RWPE1 (cell line): ENCODE measurements at places on chromosomes 13 and 19.

GRCh38 chr13:94256721-94257120 is 222.8 kb downstream of the DCT start:
- no peak for DNase-seq

- DNase-seq: no peak
Measured at GRCh38 chr19:32363632-32364031, 18.2 kb downstream of the ZNF507 start.

- peak; percentile 92 for DNase-seq
Measured at GRCh38 chr19:778910-779653, 18.2 kb upstream of the PTBP1 start.

DNA sequence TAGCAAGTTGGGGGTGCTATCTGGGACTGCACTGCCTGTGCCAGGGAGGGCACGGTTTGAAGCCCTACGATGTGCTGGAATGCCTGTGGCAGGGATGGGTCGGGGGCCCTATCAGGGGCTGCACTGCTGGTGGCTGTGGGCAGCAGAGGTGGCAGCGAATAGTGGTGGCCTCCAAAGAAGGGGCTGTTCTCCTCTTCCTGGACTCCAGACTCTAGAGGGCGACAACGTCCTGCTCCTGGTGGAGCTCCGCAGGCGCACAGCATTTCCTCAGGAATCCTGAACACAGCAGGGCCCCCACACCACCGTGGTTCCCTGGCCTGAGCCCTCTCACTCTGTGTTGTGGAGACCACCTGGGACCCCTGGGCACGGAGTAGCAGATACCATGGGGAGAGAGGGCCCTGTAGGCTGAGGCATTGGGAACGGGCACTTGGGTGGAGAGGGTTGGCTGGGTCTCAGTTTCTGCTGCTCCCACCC is 145.6 kb downstream of the TNFRSF19 start:
- DNase-seq: no peak

DNA sequence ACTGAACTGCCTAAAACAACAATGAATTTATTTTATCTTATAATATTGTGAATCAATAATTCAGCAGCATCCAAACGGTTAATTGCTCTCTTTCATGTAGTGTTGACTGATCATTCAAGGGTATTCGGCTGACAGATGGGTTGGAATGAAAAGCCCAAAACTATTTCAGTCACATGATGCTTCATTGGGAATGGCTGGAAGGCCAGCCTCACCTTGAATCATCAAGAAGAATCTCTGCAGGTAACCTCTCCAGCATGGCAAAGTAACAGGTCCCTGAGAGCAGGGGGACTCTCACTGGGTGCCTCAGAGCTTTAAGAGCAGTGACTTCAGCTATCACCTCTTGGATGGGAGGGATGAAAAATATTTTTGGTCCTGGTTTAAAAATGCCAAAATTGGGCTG is 1395.7 kb downstream of the OLFM4 start:
- DNase-seq: no peak

DNA sequence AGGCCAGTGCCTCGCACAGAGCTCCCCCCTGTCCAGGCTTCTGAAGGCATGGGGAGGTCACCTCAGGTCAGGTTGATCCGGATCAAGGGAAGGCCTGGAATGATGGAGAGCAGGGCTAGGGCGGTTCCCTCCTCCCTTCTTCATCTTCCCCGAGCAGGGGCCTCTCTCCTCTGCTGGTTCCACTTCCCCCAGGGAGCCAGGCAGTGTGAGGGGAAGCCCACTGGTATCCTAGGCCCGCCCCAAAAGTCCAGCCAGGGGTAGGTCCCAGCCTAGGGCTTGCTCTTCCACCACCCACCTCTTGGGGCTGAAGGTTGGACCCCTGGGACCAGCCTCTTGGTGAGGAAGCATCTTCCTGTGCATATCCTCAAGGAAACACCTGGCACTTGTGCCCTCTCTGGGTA is 16.4 kb upstream of the PRR19 start:
- DNase-seq: no peak

GRCh38 chr13:40074338-40074737 is 418.9 kb downstream of the COG6 start:
- DNase-seq: no peak

DNA sequence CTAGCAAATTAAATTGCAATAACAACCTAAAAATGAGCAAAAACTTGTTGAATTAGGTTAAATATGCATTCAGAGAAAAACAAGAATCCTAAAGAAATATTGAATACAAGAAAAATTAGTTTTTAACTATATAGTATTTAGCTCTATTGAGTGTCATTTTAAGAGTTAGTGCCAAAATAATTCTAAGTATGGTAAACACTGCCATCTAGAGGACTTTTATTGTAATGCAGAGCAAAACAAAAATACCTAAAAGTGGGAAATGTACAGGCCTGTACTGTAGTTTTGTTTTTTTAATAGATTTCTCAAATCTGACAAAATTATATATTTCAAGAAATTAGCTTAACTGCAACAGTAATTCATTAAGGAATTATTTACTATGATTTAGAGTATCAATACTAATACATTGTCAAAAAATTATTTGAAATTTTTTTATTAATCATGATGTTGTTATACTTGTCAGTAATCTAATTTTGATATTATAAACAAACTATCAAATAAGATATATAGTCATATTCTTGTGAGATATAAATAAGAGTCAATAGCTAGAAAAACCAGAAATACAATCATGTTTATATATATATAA is 8.2 kb upstream of the PCDH9 start:
- peak; percentile 5 for DNase-seq

DNA sequence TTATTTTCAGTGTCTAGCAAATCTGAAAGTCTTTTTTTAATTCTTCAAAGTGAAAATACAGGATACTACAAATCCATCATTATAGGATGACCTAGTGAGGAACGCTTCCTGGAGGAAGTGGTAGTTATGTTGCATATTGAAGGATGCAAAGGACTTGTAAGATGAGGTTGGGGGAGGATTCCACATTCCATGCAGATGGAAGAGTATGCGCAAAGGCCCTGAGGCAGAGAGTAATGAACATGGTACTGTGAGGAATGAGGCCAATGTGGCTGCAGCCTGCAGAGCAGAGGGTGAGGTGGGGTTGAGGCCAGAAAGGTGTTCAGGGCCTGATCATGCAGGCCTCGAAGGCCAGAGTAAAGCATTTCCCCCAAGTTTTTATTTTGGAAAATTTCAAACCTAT is 202.8 kb downstream of the MTUS2 start:
- no peak for DNase-seq

DNA sequence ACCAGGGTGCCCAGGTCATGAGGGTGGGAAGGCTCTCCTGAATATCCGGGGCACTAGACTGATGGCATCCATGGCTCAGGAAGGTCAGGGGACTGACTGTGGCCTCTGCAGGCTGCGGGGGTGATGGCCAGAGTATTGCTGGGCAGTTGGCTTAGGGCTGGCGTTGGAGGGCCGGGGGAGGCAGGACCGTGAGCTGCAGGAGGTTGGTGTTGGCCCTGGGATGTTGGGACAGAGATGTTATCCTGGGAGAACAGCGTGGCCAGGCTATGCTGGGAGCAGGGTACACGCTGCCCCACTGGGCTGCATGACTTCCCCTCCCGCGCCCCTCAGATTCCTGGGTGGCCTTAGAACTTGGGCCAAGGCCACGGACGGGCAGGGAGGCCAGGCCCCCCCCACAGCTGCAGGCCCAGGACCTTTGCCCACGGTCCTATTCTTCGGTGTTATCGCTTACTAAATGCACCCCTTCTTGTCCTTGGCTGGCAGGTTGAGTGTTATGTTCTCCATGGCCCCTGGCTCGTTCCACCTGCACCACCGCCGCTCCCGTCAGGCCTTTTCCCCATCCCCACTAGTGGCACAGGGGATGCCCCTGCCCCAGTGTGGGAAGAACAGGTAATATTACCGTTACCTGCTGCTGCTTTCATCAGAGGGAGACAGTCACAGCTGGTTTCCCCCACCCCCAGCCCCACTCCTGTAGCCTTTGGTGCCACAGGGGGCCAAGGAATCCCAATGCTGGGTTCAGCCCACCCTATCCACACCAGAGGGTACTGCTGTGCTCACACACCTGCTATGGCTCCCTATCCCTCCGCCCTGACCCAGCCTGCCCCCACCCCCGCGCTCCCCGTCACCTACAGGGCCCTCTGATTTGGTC is 3.2 kb upstream of the ISYNA1 start:
- DNase-seq: no peak

DNA sequence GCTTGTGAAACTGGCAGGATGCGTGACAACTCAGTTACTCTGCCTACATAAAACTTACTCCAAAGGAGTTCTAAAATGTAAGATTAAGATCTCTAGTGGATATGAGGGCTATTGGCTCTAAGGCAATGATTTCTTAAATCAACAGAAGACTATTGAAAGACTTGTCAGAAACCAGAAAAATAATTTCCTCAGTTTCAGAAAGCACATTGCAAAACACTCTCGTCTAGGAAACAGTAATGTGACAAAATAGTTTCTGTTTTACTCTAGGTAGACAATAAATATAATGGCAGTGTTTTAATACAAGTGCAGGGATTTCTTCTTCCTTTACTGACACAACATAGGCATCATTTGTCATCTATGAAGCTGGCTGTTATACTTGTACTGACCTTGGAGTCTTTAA is 230.1 kb downstream of the KCTD12 start:
- no peak for DNase-seq

DNA sequence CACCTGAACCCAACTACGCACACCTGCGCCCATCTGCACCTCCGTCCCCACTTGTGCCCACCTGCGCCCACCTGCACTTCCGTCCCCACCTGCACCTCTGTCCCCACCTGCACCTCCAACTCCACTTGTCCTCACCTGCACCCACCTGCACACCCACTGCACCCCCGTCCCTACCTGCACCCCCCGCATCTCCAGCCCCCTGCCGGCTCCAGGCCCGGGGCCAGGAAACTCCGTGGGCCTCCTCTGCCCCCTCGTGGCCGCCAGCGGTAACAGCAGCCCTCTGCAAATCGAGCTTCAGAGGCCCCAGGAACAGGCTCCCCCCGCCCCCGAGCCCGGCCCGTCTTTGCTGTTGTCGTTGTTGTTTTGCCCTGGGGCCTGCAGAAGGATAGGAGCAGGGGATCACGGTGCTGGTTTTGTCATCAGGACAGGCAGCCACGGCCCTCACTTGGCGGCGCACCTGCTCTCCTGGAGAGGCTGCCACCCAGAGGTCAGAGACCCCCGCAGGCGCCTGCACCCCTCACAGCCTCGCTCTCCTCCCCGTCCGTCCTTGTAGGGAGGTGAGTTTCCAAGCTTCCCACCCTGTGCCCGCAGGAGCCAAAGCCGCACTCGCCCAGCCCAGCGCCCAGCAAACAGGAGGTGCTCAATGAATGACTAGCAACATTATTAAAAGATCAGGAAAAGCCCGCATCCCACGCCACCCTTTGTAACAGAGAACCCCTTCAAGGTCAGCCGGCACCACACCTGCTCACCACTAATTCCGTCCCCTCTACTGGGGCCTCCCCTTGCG is 65.4 kb downstream of the GNG7 start:
- DNase-seq: peak; percentile 75

DNA sequence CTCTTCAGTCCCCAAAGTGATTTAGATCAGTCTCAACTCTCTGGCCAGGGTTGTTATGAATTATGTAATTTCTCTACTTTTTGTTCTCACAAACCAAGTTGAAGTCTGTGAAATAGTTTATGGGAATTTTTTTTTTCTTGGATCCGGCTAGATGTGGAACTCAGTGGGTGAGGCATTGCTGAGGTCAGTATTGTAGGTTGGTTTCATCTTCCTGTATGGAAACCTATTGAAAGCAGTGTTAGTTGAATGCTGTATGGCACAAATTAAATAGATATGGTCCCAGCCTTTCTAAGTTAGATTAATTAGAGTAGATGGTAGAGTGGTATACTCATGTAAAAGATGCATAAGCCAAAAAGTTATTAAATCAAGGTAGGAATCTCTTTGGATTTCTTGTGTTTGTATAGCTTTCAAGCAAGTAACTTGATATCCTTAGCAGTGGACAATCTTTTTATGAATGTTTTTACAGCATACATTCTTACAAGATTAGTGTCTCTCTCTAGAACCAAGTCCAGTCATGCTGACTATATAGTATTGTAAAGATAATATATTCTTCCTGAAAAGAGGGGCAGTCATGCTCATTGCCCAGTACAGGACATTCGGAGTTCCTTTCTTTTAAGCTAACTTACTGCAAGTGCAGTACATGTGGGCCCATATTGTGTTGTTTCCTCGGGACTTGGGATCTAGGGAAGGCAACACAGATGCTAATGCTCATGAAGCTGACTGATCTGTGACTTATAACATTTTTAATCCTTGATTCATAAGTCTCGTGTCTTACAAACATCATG is 2541.1 kb downstream of the PCDH9 start:
- DNase-seq: peak; percentile 16

- peak; percentile 31 for DNase-seq
Measured at GRCh38 chr13:37956536-37956935, 87.0 kb upstream of the TRPC4 start.

GRCh38 chr13:46468570-46469463 is 81.8 kb upstream of the RUBCNL start:
- DNase-seq: no peak

DNA sequence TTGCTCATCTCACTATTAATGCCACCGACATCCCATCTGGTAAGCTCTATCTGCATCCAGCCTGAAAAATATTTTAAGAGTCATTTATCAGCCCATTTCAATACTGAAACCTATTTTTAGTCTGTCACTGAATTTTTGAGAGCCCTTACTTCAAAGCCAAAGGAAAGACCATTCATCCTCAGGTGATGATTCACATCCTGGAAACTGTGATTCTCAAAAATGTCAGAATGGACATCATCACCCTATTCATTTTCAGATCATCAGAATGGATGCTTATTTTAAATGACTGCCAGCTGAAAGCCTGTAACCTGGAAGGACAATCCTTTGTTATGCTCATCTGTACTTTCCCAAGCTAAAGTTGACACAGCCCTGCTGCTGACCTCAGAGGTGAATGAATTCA is 27.0 kb downstream of the TNFSF11 start:
- DNase-seq: no peak

DNA sequence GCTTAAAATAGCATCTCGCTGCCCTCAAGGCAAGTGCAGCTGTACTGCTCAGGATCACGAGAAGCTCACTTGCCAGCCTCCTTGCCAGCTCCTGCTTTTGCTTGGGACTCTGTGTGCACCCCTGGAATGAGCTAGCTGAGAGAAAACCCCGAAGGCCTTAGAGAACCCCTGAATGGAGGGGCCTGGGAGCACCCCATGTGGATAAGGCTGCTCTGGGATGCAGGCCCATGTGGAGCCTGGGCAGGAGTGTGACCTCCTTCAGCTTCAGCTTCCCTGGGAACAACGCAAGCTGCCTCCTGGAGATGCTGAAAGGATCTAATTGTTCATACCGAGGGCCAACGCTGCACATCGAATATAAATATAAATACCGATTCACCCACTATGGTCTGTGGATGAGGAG is 109.2 kb downstream of the HSPH1 start:
- DNase-seq: no peak

DNA sequence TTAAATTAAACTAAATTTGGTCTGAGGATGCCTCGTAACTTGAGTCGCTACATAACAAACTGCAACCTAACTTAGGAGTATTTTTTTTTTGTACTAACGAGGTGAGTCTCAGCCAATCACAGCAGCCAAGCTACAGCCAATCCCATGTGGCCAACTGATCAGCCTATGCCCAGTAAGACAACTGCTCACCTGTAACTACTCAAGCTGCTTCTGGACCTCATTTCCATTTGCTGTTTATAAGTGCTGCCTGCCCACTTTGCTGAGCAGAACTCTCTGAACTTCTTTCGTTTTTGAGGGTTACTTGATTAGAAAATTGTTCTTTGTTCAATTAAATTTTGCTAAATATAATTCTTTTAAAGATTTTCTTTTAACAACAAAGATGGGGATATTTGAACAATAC is 3.8 kb downstream of the CPB2 start:
- DNase-seq: no peak
